MCF 10A (cell line): ENCODE measurements at places on chromosomes 4 and X. TPM values are rescaled to one million over a fixed set of nuclear protein-coding genes. Genes with fewer than 3 reads are reported as not detected.

The RHOXF1 gene
- total RNA-seq = not detected in 2 replicates

The ZFP92 gene
- not detected in 2 replicates for total RNA-seq

GRCh38 chrX:97563531-97564133 is 679.9 kb downstream of the RPA4 start:
- no peak for DNase-seq

GRCh38 chrX:100673397-100673953 is 29.5 kb downstream of the SRPX2 start:
- peak; percentile 36 for DNase-seq

DNA sequence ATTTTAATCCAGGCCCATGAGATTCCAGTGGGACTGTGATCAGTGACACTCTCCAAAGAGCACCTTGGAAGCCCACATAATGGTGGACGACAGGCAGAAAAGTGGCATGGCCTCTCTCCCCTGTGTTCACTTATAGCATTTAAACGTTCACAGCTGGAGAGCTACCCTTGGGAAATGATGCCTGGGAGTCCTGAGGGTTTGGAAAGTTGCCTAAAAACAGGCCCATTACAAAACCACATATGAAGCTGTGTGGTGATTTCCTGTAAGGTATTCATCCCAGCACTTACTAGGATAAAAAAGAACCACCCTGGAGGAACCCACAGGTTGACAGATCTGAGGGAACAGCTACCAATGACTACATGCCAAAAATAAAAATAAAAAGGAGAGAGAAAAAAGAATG is 193.2 kb downstream of the RASL11B start:
- peak; percentile 73 for DNase-seq

DNA sequence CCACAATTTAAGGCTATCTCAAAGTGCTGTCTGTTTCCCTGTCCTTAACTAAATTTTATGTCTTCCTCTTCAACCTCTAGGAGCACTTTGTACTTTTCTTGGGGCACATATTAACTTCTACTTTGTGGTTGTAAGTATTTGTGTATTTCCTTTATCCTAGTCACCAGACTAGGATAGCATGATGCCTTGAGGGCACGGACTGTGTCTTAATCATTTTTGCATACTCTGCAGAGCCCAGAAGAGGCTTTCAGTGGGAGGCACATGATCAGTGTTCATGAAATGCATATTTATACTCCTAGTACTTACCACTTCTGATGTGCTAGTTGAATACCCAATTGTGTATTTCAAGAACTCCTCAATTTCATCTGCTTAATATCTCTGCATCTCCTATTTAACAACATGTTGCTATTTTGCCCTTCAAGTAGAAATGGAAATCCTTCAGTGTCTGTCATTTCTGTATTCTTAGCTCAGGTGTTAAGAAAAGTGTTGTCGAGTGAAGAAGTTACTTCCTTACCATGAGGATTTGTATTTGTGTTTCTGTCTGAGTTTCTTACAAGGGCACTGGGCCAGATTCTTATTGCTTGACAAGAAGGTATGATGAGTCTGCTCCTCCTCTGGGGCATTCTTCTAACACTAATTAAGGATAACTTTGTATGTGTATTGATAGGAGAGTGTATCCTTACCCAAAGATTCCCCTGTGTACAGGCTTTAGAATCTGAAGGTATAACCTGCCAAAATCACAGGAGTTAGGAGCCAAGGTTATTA is 28.3 kb upstream of the PGRMC2 start:
- DNase-seq = peak; percentile 32

- DNase-seq = no peak
These were observed 115.2 kb downstream of the GLRA3 start for GRCh38 chr4:174713821-174714220.
